ENCODE measurements at places on chromosomes 5 and 9. TPM values are rescaled to one million over a fixed set of nuclear protein-coding genes. Genes with fewer than 3 reads are reported as not detected.

JAKMIP2 gene
- not detected for total RNA-seq

SCGB3A2 gene
- not detected for total RNA-seq

FAXDC2 gene
- total RNA-seq: 0.55 TPM

ZSWIM6 gene
- total RNA-seq: 5.4 TPM

GARNL3 gene
- total RNA-seq: 2.4 TPM

MEF2C gene
- 0.02 TPM for total RNA-seq

PRDM9 gene
- total RNA-seq: not detected

PITX1 gene
- total RNA-seq: 31.1 TPM

PCDHGA3 gene
- not detected for total RNA-seq

PGGT1B gene
- total RNA-seq: 21.2 TPM

UNC13B gene
- total RNA-seq: 13.1 TPM

SPAG8 gene
- 0.35 TPM for total RNA-seq

LCN9 gene
- total RNA-seq: 0.16 TPM

ITGA2 gene
- 15.7 TPM for total RNA-seq

SLC4A9 gene
- total RNA-seq: not detected

CSF2 gene
- 0.38 TPM for total RNA-seq

OR1Q1 gene
- not detected for total RNA-seq

PCDHA10 gene
- total RNA-seq: 0.01 TPM

RXRA gene
- total RNA-seq: 33.9 TPM

CEP72 gene
- total RNA-seq: 10.7 TPM

ESM1 gene
- total RNA-seq: not detected

ECSCR gene
- not detected for total RNA-seq

TNFSF15 gene
- total RNA-seq: 0.11 TPM

UBE2QL1 gene
- total RNA-seq: 1.5 TPM
